ENCODE measurements at places on chromosomes 16 and 17.
A peak's percentile ranks its signal among the peaks of the same experiment; 100 is the strongest.

GRCh38 chr16:3065742-3066439 lies 451 bp downstream of the IL32 start:
- DNase-seq: no peak

DNA sequence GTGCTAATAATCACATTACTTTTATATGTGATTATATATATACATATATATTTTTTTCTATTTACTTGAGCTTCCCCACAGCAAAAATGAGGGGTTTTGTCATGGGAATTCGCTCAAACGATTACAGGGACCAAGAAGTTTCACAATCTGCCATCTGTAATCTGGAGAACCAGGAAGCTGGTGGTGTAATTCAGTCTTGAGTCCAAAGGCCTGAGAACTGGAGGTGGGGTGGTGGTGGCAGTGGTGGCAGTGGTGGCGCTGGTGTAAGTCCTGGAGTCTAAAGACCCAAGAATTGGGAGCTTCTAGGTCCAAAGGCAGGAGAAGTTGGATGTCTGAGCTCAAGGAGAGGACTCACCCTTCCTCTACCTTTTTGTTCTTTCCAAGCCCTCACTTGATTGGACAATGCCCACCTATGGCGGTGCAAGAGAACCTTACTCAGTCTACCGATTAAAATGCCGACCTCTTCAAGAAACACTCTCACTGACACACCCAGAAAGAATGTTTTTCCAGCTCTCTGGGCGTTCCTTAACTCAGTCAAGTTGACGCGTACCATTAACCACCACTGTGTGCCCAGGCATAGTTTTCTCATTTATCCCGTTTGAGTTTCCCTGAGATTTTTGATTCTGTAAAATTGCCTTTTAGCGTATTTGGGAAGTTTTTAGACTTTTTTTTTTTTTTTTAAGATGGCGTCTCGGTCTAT lies 31.9 kb downstream of the POLR2A start:
- DNase-seq: no peak

DNA sequence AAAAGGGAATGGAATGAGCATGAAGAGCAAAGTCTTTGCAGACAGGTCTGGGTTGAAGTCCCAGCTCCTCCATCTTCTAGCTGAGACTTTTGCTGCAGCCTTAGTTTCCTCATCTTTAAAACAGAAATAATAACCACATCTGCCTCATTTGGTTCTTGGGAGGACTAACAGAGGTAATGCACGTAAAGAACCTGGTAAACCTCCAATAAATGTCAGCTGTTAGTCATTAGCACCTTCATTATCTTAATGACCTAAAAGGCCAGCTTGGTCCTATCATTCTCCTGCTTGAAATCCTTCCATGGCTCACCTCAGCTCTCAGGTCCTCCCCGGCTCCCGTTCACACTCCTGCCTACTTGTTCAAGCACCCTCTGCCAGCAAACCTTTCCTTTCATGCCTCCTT lies 51.8 kb downstream of the SKAP1 start:
- DNase-seq: no peak

GRCh38 chr16:76278980-76279379 lies 1.8 kb downstream of the CNTNAP4 start:
- DNase-seq: peak; percentile 12

DNA sequence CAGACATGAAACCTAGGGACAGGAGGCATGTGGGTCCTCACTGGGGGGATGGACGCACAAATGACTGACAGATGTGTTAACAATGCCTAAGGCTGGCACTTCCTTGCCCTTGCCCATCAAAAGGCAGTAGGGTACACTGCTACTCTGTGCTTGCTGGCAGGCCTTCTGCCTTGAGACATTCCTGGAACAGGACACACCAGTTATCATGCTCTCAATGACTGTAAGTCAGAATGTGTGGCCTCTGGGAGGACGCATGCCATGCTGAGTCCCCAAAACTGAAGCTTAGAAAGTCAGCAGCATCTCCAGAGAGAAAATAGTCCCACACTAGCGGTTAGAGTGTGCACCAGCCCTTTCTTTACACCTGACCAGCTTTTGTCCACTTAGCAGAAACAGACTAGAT lies 16.1 kb upstream of the SREBF1 start:
- DNase-seq: no peak

DNA sequence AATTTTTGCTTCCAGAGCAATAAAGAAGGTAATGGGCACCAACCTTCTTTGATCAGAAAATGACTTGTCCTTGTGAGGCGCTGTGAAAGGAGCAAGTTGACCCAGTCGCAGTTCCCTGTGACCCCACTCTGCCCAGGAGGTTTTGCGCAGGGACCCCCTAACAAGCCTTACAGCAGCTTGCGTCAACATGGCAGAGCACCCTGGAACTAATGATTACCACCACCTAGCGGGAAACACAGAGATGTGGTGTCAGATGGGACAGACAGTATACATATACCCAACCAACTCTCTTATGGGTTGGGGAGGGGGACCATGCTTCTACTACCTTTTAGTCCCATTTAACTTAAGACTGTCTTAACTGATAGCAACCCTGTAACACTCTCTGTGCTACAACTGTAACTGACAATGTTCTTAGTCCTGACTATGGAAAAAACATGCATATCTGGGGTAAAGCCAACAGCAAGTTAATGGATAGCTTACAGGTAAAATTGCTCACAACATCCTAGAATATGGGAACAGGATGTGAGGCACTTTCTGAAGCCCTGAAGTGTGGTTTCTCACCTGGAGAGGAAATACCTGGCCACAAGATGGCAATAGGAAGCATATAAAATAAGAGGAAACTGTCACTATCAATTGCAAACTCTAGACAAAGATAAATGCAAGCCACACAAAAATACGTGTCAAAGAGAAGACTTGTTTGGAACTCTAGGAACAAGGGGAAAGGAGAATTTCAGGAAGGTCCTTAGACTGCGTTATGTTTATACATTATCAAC lies 3.0 kb downstream of the KARS1 start:
- no peak for DNase-seq

- no peak for DNase-seq
These were observed 495.5 kb upstream of the ZFHX3 start for GRCh38 chr16:73543331-73543969.

DNA sequence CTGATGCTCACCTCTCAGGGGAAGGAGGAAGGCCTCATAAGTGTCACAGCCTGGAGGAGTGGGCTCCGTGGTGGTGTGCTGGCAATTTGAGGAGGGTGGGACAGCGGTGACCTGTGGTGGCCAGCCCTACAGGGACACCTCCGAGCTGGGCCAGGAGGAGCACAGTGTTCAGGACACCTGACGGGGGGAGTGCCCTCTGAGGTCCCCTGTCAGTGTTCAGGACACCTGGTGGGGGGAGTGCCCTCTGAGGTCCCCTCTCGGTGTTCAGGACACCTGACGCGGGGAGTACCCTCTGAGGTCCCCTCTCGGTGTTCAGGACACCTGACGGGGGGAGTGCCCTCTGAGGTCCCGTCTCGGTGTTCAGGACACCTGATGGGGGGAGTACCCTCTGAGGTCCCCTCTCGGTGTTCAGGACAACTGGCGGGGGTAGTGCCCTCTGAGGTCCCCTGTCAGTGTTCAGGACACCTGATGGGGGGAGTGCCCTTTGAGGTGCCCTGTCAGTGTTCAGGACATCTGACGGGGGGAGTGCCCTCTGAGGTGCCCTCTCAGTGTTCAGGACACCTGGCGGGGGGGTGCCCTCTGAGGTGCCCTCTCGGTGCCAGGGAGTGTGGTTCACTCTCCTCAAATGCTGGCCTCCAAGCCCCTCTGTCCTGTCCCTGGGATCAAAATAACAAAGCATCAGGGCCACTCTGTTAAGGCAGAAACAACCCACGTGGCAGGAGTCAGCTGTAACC lies 73.4 kb upstream of the ZNF469 start:
- no peak for DNase-seq

DNA sequence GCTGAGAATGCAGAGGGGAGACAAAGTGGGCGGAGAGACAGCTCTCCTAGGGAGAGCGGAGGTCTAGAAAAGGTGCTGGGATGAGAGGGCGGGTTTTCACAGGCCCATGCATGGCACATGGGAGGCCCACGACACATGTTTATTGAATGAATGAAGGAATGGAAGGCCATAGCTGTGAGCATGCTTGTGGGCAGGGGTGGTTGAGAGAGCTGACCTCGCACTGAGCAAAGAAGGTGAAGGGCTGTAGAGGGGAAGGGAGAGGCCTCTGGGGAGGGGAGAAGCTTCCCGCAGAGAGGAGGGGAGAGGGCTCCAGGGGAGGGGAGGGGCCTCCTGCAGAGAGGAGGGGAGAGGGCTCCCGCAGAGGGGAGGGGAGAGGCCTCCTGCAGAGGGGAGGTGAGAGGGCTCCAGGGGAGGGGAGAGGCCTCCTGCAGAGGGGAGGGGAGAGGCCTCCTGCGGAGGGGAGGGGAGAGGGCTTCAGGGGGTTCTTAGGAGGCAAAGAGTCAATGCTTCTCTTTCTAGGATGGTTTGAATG lies 27.3 kb downstream of the SDK2 start:
- DNase-seq: no peak

DNA sequence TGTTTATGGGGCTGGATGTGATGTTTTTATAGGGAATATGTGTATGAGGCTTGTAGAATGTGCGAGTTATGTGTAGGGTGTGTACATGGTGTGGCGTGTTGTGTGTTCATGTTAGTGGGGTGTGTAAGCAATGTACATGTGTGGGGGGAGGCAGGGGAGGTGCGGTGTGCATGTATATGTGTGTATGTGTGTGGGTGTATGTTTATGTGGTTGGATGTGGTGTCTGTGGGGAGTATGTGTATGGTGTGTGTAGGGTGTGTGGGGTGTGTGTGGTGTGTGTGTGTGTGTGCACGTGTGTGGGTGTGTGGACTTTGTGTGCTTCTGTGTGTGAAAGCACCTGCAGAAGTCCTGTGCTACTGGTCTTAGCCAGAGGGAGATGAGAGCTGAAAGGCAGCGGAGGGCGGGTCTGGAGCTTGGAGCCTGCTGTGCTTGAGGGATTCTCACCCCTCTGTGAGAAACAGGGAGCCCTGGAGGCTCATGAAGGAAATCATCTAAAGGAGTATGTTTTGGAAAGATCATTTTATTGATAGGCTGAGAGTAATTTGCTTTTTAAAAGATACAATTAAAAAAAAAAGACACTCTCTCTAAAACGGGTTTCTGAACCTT lies 222.7 kb downstream of the HS3ST4 start:
- DNase-seq: no peak

DNA sequence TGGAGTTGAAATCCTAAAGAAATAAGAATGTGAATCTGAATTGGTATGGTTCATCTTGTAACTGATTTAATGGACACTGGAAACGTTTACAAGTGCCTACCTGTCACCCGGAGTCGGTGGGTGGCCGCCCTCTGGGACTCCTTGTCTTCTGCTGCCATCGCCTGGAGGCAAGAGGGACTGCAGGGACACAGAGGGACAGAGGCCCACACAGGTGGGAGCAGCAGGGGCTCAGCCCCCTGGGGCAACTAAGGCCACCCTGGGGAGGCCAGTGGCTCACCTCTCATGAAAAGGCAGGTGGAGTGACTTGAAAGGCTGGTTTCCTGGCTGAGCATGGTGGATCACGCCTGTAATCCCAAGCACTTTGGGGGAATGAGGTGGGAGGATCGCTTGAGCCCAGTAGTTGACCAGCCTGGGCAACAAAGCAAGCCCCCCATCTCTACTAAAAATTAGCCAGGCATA lies 23.2 kb downstream of the TMEM92 start:
- DNase-seq: peak; percentile 75

DNA sequence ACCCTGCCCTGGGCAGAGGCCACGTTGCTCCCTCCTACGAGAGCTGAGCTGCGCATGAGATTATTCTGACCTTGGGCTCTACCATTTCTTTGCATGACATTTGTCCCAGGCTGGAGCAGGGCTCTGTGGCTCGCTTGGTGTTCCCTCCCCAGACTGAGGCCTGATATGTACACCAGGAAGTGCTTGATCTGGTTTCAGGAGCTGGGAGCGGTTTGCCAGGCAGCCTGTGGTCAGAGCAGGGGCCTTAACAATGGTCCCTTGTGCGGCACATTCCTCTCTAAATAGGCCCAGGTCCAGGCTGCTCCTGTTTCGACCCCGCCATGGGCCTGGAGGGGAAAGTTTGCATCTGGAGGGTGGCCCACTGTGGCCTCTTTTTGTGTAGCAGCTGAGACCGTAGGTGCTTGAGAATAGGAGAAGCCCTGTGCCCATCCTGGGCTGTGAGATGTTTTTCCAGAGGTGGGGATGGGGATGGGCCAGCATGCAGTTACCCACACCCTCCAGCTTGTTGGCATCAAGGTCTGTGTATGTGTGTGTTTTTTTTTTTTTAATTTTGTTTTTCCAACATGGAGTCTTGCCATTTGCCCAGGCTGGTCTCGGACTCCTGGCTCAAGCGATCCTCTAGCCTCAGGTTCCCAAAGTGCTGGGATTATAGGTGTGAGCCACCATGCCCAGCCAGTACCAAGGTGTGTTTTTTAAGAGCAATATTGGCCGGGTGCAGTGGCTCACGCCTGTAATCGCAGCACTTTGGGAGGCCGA lies 253.9 kb downstream of the SEC14L1 start:
- peak; percentile 84 for DNase-seq

DNA sequence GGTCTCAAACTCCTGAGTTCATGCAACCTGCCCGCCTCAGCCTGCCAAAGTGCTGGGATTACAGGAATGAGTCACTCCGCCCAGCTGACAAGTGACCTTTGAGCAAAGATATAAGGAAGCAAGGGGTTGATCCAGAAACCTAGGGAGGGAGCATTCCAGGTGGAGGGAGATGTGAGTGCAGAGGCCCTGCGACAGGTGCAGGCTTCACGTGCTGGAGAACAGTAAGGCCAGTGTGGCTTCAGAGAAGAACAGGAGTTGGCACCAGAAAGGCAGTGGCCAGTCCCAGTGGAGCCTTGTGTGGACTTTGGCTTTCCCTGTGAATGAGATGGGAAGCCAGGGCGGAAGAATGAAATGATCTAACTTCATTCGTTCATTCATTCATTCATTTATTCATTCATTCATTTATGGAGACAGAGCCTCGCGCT lies 73.6 kb upstream of the HAS3 start:
- peak; percentile 17 for DNase-seq

- no peak for DNase-seq
These were observed 334.8 kb upstream of the HSBP1 start for GRCh38 chr16:83472776-83473501.

DNA sequence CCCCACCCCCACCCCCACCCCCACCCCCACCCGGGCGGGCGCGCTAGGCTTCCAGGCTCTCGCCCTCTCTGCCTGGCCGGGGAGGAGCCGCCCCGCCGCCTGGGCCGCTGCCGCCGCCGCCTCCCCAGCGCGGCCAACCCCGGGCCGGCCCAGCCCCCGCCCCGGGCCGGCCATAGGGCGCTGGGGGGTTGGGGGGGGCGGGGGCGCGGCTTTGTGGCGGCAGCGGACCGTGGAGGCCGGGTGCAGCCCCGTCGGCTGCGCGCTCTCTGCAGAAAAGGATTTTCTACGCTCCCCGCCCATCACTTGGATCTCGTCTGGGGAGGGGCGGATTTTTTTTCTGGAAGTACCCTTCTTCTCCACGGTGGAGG lies 230.9 kb downstream of the MRTFB start:
- peak; percentile 77 for DNase-seq

DNA sequence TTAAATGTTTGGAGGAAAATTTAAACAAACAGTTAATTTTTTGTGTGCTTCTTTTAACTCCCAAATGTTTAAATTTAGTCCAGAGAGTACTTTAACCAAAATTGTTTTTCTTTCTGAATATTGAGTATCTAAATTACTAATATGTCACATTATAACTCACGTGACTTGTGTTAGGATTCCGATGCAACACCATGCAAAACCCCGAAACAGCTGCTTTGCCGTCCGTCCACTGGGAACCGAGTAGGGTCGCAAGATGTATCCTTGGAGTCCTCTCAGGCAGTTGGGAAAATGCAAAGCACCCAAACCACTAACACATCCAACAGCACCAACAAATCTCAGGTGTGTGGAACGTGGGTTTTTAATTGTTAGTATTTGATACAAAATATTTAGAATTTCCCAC lies 38.7 kb upstream of the ADCY7 start:
- DNase-seq: no peak

All from Daoy (cell line).